GM23248 (cell line): ENCODE measurements at places on chromosomes 6 and 20.

- DNase-seq = no peak
Measured at GRCh38 chr20:6213311-6213710, 90.5 kb upstream of the FERMT1 start.

- DNase-seq = peak; percentile 92
Measured at GRCh38 chr6:141483598-141484061, 649.1 kb upstream of the GJE1 start.

- DNase-seq = peak; percentile 94
Measured at GRCh38 chr20:37282556-37282955, 6.9 kb upstream of the MANBAL start.

GRCh38 chr20:1860446-1860845 lies 34.8 kb upstream of the SIRPA start:
- DNase-seq = peak; percentile 94

DNA sequence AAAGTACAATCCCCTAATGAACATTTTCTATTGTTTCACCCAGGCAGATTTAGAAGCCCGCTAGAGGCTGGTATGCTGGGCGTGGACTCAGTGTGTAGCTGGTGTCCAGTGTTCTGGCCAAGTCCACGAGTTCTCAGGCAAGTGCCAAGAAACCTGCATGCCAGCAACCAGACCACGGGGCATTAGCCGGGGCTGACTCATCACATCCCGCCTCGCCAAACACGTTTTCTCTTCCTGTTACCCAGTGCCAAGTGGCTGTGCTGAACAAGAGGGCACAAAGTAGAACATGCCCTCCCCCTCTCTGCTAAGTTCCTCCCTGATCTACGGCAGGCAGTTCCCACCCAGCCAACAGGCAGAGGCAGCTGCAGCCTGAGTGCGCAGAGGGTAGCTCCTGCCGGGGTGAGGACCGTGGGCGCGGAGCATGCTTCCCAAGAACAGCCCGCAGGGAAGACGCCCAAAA lies 29.6 kb downstream of the RAMACL start:
- DNase-seq = peak; percentile 97

DNA sequence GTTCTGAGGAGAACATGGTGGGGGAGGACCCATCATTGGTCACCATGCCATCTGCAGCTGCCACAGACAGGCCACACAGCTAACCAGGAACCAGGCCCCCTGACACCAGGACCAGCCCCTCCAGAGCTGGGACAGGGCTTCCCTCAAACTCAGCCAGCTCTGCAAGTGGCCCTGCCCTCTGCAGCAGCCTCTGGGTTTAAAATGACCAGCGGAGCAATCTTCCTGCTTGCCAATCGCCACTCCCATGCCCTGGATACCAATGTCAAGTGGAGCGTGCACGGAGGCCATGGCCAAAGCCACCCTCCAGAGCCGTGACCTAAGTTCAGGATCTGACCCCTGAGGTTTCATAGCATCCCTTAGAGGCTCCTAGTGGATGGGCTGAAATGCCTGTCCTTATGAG lies 199.4 kb downstream of the SYNDIG1 start:
- DNase-seq = no peak

- DNase-seq = peak; percentile 80
Measured at GRCh38 chr6:144493035-144493910, 208.1 kb downstream of the UTRN start.

- DNase-seq = no peak
Measured at GRCh38 chr20:23753589-23753988, 2.9 kb upstream of the CST1 start.

- DNase-seq = peak; percentile 87
Measured at GRCh38 chr6:34056305-34057108, 89.4 kb downstream of the GRM4 start.

DNA sequence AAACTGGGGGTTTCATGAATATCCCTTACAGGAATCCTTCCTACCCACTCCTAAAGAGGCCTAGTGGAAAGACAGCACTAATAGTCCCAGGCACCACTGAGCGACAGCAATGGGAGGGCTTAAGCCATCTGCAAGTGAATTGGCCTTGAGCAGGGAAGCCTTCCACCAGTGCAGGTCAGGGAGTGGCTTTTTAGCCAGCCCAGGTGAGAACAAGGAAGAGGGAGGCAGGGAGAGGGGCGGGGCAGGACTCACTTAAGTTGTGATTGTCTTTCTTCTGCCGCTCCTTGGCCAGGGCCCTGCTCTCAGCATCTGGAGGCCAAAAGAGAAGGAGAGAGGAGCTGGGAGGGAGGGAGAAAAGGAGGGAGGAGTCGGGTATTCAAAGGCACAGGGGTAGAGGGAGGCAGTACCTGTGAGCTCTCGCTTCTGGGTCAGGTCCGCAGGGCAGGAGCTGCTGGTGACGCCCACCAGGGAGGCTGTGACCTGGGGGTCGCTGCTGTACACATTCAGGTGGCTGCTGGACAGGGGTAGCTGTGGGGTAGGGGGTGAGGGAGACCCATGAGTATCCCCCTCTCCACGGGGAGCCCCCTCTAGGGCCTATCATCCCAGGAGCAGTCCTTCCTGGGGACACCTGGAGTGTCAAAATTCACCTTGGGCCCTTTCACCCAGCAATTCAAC lies 47.8 kb downstream of the TFEB start:
- no peak for DNase-seq

- no peak for DNase-seq
Measured at GRCh38 chr6:97067045-97067444, 142.5 kb downstream of the KLHL32 start.

- no peak for DNase-seq
Measured at GRCh38 chr6:69863766-69864165, 2.6 kb upstream of the COL19A1 start.

- peak; percentile 86 for DNase-seq
Measured at GRCh38 chr20:43666376-43667328, at the start of gene MYBL2. MYBL2 (plus strand) TSS chr20:43667114; CDS start chr20:43667284, 170 bp downstream.

DNA sequence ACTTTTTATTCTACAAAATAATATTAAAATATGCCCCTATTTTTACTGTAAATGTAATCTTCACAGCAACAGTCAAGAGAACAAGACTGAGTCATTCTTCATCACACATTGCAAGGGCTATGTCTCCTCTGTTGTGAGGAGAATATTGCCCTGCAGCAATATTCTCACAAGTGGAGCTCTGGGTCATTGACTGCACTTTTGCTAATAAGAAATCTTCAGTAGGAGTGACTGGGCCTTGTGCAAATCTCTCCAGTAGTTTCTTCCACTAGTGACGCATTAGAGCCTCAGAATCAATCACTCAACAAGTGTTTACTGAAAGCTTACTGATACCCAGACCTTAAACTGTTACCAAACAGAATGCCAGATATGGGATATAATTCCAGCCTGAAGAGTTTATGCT lies 49.1 kb downstream of the LAMA2 start:
- DNase-seq = peak; percentile 85

DNA sequence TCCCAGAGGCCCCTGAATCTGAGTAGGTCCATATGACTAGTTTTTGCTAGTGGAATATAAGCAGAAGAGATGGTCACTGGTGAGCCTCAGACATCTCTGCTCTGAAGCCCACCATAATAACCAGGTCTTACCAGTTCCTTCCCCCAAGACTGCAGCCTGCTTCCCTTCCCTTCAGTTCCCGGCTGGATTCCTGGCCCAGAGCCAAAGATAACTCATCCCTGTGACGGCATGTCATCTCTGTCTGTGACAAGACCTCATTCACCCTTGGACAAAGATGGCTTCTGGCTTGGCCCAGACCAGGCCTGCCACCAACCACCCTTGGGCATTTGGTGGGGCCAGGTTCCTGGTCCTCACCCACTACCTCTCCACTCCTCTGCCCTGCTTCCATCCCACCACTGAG lies 145.5 kb upstream of the TOP1 start:
- no peak for DNase-seq
